ENCODE measurements at places on chromosomes 12 and 14.
A peak's percentile ranks its signal among the peaks of the same experiment; 100 is the strongest.

DNA sequence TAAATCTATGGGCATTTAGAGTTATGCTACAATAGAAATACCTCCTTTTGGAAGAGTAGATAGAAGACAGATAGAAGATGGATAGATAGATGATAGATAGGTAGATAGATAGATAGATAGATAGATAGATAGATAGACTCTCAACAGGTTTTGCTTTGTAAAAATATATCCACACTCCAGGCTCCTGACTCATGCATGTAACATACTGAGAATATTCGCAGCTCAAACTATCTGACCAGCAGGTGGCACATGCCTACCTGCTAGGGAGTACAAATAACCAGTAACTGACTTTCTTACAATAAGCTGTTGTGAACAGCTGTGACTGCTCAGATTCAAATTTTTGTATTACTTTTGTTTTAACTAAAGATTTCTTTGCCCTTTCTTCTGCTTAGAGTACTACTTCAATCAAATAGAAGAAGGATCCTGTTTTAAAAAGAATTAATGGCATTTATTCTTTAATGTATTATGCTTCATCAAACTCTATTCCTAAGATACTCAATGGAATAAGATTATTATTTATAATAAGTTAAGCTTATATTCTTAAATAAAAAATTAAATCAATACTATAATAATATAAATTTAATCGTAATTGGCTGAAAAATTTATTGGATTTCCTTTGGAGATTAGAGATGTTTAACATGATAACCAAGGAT lies 15.8 kb upstream of the CPNE8 start:
- peak; percentile 18 for DNase-seq

DNA sequence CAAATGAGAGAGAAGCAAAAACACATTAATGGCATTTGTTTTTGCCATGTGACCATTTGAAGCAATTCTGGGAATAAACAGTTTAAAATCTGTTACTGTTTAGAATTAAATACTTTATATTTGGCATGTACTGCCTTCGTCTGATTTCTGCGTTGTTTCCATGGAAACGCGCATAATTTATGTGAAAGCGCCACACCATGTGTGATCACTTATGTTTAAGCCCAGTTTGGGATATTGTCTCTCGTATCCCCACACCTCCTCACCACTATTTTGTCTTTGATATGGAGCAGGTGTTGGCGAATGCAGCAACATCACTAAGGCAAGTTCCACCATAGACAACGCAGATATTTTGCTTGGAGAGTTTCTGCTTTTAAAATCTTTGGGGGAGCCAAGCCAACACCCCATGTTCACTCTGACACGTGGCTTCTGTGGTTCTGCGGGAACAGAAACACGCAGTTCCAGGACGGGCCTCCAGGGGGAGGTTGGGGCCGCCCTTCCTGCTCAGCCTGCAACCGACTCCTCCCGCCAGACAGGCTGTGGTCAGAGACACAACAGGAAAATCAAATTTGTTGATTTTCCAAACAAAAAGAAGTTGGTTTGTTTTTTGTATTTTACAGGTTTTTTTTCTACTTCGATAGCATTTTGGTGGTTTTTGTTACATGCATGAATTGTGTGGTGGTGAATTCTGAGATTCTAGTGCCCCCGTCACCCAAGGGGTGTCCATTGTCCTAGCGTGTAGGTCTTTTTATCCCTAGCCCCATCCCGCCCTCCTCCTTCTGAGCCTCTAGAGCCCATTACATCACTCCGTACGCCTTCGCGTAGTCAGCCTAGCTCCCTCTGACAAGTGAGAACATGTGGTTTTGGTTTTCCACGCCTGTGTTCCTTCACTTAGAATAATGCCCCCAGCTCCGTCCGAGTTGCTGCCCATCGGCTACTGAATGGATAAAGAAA lies 101.9 kb upstream of the SFSWAP start:
- peak; percentile 85 for DNase-seq

DNA sequence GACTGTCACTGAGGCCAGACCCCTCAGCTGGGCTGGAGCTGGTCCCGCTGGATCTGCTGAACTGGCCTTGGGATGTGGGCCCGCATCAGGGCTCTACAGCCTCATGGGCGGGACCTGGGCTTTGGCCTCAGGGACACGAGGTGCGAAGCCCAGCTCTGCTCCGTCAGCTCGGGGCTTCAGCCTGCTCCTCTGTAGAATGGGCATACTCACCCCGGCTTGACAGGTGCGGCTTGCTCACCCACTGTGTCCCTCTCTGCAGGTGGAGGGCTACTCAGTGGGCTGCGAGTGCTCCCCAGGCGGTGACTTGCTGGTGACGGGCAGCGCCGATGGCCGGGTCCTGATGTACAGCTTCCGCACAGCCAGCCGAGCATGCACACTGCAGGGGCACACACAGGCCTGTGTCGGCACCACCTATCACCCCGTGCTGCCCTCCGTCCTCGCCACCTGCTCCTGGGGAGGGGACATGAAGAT lies 57.6 kb downstream of the BEGAIN start:
- no peak for DNase-seq

DNA sequence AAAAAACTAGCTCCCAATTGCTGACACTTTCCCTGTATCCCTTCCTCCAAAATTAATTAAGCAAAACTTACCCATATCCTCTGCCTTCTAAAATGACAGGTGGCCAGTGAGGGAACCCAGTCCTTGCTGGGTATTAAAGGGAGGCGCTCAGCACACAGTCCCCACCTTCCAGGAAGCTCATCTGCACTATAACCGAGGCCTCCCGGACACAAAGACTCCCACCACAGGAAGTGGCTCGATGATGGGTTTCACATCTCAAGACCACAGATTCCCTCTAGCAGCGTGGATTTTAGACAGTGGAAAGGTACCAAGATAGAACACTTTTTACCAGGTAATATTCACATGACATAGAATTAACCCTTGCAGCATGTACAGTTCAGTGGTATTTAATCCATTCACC lies 126.8 kb upstream of the NCOR2 start:
- DNase-seq, result no peak

DNA sequence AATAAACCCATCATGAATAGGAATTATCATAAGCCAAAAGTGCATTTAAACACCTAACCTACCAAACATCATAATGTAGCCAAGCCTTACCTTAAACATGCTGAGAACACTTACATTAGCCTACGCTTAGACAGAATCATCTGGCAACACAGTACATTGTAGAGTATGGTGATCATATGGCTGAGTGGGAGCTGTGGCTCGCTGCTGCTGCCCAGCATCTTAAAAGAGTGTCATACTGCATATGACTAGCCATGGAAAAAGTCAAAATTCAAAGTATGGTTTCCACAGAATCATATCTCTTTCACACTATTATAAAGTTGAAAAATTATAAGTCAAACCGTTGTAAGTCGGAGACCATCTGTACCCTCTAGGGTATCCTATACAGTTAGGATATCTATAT lies 32.0 kb upstream of the PRPF39 start:
- DNase-seq, result no peak

GRCh38 chr14:70114621-70115156 lies 74.1 kb downstream of the SLC8A3 start:
- DNase-seq, result no peak

DNA sequence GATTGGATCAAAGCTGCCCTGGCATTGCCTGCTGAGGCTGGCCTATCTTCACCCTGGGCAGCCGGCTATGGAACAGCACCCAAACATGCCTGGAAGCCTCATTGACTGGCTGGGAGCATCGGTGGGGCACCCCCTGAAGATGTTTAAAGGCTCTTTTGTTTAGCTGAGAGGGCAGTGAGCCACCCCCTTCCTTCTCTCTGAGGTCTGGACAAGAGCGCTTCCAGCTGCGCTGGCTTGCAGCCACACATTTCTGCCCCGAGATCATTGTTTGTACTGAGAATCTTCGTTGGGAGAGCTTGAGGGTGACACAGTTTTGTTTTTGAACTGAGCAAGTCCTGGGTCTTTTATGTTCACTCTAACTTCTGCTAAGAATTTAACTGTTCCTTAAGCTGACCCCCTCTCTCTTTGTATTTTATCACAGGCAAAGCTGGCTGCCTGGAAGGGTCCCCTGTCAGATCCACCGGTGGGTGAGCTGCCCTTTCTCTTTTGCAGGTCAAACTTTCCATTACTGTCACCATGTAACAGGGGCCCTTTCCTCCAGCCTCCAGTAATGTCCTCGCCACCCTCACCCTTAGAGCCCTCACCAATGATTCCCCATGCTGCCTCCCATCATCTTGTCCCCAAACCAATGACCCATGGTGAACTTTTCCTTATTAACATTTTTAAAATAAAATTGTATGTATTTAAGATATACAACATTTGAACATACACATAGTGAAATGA lies 212.2 kb downstream of the KIF26A start:
- no peak for DNase-seq

- DNase-seq, result no peak
Observed at GRCh38 chr14:66606826-66607225, 98.9 kb downstream of the GPHN start.

DNA sequence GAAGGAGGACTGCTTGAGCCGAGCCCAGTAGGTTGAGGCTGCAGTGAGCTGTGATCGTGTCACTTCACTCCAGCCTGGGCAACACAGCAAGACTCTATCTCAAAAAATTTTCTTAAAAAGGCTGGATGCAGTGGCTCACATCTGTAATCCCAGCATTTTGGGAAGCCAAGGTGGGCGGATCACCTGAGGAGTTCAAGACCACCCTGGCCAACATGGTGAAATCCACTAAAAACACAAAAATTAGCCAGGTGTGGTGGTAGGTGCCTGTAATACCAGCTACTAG lies 17.1 kb upstream of the MDM2 start:
- no peak for DNase-seq

GRCh38 chr12:132141976-132142678 lies 2.0 kb downstream of the DDX51 start:
- no peak for DNase-seq

GRCh38 chr14:30355431-30355913 lies 203.5 kb upstream of the G2E3 start:
- DNase-seq, result no peak

DNA sequence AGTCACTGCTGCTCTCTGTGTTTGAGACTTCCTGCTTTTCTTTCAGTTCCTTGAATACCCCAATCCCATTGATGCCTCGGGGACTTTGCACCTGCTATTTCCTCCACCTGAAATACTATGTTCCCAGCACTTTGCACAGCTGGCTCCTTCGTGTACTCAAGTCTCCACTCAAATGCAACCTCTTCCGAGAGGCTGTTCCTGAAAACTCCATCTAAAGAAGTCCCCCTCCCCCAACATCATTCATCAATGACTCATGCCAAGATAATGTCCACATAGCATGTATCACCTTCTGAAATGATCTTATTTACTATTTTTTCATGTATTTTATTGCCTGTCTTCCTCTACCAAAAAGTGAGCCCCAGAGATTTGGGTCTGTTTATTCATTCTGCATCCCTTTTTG lies 48.6 kb downstream of the HSPB8 start:
- DNase-seq, result no peak

GRCh38 chr14:102565959-102566358 lies 26.5 kb upstream of the RCOR1 start:
- no peak for DNase-seq

- DNase-seq, result no peak
Observed at GRCh38 chr12:45205165-45205825, 10.6 kb upstream of the ANO6 start.

GRCh38 chr14:22877000-22877501 lies 5.5 kb downstream of the LRP10 start:
- no peak for DNase-seq

GRCh38 chr12:104513681-104514080 lies 56.9 kb downstream of the CHST11 start:
- DNase-seq, result no peak

DNA sequence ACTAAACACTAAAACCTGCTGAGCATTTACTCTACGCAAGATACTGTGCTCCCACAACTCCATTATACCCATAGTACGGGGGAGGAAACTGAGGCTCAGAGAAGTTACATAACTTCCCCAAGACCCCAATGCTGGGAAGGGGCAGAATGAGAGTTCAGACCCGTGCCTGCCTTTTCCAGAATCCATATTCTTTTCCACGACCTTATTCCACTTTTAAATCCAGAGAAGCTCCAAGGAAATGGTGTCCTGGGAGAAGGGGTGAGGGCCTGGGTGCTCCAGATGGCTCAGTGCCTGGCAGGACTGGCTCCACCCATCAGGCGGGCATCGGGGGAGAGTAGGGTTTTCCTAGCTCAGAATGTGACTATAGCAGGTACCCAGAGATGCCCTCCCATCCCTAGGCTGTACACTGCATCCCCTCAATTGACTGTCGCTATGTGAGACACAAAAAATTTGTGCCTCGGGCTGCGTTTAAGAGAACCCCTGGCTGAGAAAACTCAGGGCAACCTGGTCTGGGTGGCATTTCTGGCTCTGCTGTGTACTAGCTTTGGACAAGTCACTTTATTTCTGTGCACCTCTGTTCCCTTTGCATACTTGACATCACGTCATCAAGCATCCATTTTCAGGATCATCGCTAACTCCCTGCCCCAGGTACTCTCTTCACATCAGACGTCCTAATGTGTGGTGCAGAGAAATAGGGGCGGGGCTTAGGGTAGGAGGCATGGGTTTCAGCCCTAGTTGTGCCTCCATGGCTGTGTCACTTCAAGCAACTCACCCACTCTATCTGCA lies 11.6 kb upstream of the IQSEC3 start:
- DNase-seq, result peak; percentile 3

GRCh38 chr12:58358369-58358768 lies 417.0 kb downstream of the ATP23 start:
- DNase-seq, result no peak

- DNase-seq, result no peak
Observed at GRCh38 chr12:97797473-97797872, 334.9 kb downstream of the RMST start.

- DNase-seq, result no peak
Observed at GRCh38 chr14:96178461-96179321, 25.9 kb upstream of the BDKRB2 start.

DNA sequence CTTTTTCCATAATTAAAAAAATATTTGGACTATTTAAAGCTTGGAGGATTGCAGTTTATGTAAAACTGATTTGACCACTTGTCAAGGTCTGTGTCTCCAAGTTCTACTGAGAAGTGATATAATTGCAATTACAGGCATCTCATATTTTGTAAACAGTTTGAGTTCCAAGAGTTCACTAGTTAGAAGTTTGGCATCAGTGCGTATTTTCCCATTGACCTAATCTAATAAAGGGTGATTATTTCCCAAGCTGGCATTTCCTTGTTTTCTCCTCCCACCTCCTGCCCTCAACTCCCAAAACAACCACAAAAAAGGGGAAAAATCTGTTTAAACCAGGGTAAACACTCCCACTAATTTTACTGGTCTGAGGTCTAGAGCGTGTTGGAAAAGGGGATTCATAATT lies 3.0 kb upstream of the MYF6 start:
- no peak for DNase-seq

GRCh38 chr14:101501858-101502615 lies 59.3 kb upstream of the DIO3 start:
- no peak for DNase-seq

DNA sequence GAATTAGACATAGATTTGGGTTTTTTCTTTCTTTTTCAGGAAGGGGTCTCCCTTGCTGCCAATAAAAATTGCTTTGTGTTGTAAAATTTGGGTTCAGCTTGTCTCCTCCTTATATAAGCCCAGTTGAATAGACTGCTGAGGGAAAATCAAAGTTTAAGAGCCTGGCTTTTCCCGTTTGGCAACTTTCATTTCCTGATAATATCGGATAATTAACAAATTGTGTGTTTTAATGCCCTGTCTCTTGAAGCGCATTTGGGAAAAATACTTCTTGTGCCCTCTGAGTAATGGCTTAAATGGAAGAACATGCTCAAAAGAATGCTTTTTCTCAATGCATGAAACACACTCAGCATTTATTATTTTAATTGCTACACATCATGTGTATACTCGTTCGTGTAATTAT lies 198.0 kb upstream of the DCN start:
- DNase-seq, result no peak

- no peak for DNase-seq
Observed at GRCh38 chr12:106552228-106552627, 30.6 kb upstream of the RFX4 start.
